GM10248 (cell line): ENCODE measurements at places on chromosomes 6 and 20.
A peak's percentile ranks its signal among the peaks of the same experiment; 100 is the strongest.

GRCh38 chr6:40891686-40892085, 147.3 kb downstream of the UNC5CL start:
- DNase-seq, result no peak

GRCh38 chr6:87945181-87945580, 102.5 kb upstream of the SPACA1 start:
- no peak for DNase-seq

DNA sequence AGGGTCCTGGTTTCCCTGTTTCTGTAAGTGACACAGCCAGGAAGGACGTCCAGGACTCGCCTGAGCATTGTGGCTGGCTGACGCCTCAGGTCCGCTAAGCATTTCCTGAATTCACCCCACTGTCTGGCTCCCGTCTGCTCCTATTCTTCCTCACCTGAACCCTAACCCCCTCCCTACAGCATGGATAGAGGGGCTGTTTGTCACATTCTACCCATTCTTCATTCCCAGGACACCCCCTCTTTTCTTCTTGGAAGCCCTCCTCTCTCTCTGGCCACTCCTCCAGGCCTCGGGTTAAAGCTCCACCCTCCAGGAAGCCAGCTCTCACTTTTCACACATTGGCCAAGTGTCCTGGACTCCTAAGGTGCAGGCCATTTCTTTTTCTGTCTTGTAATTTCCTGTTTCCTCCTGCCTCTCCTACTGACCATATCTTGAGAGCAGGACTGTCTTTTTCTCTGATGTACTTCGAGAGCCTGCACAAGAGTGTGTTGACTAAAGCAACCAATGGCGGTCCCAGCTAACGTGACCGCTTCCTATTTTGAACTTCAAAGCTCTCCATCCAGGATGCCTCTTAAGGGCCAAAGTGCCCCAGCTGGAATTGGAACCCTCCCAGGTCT, 24.2 kb upstream of the MYMX start:
- peak; percentile 39 for DNase-seq

DNA sequence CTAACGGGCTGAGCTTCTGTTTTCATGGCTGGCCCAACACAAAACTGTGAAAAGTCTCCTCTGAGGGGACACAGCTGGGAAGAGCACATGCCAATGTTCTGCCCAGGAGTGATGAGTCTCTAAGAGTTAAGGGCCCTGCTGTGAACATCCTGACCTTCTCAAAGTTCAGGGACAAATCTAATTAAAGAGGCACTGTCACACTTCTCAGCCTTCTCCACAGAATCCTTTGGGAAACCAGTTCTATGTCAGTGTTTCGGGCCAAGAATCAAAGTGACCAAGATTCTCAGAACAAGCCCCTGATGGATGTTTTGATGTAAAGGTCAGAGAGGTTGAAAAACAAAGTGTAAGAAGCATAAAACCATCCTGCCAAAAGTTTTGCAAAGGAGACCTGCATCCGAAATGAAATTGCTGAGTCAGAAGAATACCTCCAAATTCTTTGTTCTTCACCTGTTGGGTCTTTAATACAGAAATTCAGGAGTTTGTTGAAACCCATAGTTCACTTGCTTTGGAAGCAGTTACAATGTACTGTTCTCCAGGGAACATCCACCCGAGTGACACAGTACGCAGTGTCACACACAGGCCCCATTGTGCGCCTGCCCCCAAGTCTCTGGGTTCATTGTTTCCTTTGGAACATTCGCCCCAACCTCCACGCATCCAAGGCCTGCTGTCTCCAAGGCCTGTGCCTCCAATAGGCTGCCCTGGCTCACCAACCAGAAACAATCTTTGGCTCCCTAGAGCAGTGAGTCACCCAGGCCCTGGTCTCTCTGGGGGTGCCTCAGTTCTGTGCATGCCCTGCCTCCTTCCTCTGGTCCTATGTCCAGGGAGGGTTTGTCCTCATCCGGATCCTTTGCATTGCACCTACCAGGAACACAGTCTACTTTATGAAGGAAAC, 65.5 kb upstream of the QKI start:
- no peak for DNase-seq

DNA sequence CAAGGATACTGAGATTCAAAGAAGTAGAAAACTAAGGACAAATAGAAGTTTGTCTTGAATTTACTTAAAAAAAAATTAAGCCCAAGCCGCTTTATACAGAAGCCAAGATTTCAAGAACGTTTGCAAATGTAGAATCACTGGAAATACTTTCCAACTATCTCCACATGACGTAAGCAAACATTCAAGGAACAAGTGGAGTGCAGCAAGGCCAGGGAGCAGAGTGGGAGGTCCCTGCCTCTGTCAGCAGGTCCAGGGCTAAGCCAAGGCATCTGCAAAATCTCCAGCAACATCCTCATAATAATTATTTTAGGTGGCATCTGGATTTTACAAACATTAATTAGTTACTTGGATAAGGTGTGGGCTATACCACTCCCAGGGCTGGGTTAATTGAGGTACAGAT, 60.1 kb upstream of the AKIRIN2 start:
- no peak for DNase-seq
